ENCODE measurements at places on chromosomes 16 and 17.
A peak's percentile ranks its signal among the peaks of the same experiment; 100 is the strongest.

DNA sequence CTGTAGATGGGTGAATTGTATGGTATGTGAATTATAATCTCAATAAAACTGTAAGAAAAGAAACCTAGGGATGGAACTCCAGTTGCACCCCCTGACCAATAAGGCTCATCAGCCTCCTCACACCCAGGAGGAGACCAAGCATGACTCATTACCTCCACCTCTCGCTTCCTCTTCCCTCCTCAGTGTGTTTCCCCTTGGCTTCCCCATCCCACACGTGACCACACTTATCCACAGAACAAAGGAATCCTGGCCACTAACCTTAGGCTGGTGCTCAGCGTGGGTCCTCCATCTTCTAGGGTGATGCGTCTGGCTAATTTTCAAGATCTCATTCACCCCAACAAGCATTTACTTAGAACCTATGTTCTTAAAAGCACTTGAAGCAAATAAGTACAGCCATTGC is 36.2 kb upstream of the MAP3K14 start:
- no peak for DNase-seq

GRCh38 chr17:50198026-50198669 is 3.3 kb downstream of the COL1A1 start:
- no peak for DNase-seq

GRCh38 chr17:11170881-11171280 is 70.1 kb upstream of the SHISA6 start:
- DNase-seq: no peak

- DNase-seq: no peak
These were observed at the start of gene PRSS36 for GRCh38 chr16:31149894-31150890. PRSS36 (minus strand) TSS chr16:31150066; CDS start chr16:31150035, 31 bp downstream.

DNA sequence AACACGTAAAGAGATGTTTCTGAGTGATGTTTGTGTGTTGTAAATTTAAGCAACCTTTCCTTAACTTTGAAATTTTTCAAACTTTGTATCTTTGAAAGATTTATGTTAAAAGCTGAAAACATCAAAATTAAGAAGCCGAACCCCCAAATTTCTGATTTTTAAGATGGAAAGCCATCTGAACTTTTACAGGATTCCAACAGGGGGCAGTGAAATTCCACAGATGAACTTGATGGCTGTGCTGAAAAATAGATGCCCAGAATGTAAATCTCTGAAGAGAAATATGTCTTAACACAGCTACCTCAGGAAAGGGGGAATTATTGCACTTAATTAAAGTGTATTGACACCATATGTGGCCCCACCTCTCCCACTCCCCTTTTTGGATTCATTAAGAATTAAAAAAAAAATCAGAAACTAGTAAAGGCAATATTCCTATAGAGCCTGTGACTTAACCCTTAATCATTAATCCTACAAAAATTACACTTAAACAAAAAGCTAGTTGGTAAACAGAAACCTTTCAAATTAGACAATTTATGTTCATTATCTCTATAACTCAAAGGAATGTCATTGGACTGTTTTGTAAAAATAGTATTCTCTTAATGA is 597.9 kb downstream of the KCNJ2 start:
- DNase-seq: no peak

DNA sequence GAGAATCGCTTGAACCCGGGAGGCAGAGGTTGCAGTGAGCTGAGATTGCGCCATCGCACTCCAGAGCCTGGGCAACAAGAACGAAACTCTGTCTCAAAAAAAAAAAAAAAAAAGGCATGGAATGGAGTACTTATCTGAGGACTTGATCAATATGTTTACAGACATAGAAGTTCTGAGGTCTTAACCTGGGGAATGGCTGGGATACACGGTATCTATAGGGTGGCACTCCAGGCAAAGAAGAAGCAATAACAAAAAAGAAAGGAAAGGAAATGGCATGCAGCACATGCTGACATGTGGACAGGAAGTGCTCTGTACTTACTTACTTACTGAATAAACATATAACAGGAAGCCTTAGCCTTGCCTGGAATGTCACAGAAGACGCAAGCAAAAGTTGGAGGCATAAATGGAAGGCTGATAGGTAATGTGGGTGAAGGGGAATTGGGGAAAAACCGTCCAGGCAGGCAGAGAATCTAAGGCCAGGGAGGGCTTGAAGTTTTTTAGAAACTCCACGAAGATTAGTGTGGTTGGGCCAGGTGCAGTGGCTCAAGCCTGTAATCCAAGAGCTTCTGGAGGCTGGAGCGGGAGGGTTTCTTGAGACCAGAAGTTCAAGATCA is 10.1 kb upstream of the SPOP start:
- DNase-seq: no peak

GRCh38 chr16:81548551-81548875 is 103.9 kb downstream of the CMIP start:
- DNase-seq: no peak

DNA sequence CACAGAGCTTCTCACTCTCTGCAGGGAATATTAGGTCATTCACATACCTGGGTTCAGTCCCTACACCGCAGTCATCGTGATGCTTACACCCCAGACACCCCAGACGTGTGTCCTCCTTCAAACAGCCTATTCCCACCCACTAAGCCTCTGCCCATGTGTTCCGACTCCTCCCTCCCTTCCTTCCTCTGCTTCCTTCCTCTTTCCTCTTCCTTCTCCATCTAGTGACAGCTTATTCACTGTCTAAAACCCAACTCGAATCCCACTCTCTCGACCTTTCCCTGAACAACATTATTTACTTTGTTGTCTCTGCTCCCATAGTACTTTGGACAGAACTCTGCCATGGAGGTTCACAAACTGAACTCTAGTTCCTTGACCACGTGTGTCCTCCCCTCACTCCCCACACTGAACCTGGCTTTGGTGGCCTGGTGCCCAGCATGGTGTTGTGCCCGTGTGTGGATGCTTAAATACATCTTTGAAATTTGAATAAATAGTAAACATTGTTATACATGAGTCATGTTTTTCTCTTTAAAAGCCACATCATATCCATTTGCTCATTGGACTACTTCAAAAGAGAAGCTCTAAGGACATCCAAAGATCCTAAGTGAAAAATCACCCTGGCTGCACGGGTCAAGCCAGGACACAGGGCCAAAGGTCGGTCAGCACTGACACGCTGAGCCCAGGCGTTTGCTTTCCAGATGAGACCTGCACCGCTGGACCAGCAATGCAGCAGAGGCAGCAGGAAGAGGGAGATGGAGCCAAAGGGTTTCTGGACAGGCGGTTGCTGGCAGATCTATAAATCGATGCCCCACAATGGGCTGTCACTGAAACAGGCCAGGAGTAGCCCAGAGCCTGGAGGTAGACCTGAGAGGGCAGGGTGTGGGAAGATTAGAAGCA is 14.1 kb upstream of the G6PC1 start:
- no peak for DNase-seq

DNA sequence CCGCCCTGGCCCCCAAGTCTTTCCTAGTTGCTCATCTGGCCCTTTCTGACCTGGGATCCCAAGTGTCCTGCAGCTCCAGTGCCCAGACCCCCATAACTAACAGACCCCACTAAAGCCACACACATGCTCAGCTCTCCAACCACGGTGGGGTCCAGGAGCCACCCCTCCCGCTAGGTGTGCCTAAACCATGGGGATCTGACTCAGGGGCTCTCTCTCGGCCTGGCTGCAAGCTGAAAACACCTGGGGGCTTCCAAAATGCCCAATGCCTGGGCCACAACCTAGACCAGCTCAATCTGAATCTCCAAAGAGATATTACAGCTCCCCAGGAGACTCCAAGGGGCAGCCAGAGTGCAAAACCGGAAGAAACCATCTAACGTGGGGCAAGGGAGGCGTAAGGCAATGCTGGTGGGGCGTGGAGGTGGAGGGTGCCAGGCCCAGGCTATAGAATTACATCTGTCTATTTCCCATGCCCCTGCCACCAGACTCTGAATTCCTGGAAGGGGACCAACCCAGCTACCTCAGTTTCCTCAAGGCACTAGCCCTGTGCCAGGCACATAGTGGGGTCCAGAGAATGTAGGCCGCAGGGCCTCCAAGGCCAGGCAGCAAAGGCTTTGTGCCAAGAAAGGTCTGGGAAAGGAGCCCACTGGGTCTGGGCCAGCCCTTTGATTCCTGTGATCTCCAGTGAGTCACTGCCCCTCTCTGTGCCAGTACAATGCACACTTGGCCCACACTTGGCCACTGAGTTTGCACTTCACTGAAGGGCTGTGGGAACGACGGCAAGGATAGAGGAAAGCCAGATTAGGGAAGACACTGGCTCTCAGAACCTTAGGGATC is 3.3 kb downstream of the CD2BP2 start:
- DNase-seq: no peak

DNA sequence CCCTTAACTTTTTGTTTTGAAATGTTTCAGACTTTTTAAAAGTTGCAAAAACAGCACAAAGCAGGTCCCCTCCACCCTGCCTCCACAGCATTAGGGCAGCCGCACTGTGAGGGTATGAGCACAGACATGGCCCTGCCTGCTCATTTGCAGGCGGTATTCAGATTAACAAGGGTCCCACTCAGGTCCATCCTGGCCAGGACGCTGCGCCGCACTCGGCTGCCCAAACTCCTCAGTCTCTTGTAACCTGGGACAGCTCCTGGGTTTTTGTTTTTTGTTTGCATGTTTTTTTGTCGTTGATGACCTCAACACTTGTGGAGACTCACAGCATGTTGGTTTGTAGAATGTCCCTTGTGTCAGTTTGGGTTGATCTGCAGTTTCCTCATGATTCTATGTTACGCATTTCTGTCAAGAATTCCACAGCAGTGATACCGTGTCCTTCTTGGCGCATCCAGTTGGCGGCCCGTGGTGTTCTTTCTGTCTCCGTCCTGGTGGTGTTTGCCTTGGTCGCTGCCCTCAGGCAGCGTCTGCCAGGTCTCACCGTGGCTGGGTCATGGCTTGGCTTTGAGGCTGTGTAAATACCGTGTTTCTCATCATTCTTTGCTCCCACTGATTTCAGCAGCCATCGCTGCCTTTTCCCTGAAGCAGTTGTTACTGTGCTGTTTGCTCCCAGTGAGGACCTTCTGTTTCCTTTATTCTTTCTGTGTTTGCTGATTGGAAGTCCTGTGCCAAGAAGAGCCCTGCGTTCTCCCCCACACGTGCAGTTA is 18.5 kb downstream of the CRAMP1 start:
- DNase-seq: no peak

GRCh38 chr16:67247192-67248072 is at the start of gene FHOD1:
FHOD1 (minus strand) TSS chr16:67247481; CDS start chr16:67247410, 71 bp downstream.
- peak; percentile 99 for DNase-seq

- DNase-seq: no peak
These were observed 69.8 kb downstream of the MRTFB start for GRCh38 chr16:14140923-14141322.

- no peak for DNase-seq
These were observed 37.4 kb downstream of the TOM1L2 start for GRCh38 chr17:17934806-17935205.

All from stimulated activated CD4-positive, alpha-beta T cell treated with anti-CD3 and anti-CD28 coated beads, Interleukin-15, amount 100 ng/mL, for 48 hours (primary cell).